ENCODE measurements at places on chromosomes 1 and 21. TPM values are rescaled to one million over a fixed set of nuclear protein-coding genes. Genes with fewer than 3 reads are reported as not detected.
A peak's percentile ranks its signal among the peaks of the same experiment; 100 is the strongest.

Gene ERICH3
- not detected for total RNA-seq

Gene TMOD4
- total RNA-seq = not detected

- no peak for DNase-seq
These were observed 265.1 kb upstream of the NEGR1 start for GRCh38 chr1:72547412-72547811.

DNA sequence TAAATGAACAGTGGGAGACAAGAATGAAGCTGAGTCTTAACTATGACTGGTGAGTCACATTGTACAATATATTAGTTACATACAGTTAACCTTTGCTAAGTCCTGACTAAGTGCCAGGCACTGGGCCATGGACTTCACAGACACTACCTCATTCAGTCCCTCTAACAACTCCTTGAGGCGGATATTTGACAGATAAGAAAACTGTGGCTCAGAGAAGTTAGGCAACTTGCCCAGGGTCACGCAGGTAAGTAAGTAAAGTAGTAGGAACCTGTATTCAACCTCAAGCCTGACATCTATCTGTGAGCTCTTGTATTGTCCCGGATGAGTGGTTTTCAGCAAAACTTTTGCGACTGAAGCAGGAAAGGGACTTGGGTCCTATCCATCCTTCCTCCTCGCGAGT, 62.1 kb downstream of the GNG12 start:
- peak; percentile 33 for DNase-seq

DNA sequence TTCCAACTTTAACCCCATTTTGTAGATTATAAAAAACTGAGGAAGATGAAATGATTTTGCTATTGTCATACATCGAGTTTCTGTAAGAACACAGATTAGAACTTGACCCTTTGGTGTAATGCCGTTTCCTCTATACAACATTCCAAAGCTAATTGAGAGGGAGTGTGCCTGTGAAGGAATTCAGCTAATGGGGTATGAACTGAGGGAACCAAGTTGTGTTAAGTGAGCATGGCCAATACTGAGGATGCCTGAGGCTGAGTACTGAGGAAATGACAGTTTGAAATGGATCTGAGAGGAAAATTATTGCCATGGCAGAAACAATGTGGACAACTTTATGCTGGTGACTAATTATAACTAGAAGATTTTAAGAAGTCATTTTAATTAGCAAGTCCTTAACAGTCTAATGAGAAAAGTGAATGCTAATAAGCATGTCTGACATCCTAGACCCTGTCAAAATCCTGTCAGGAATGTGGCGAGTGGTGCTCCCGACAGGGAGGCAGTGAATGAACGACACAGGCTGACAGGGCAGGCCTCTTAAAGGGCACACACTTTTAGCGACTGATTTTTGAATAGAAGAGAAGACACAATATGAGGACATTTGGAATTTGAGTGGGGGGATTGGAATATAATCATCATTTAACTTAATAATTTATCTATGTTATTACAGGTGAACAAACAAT, 262.5 kb downstream of the HLX start:
- DNase-seq = no peak

DNA sequence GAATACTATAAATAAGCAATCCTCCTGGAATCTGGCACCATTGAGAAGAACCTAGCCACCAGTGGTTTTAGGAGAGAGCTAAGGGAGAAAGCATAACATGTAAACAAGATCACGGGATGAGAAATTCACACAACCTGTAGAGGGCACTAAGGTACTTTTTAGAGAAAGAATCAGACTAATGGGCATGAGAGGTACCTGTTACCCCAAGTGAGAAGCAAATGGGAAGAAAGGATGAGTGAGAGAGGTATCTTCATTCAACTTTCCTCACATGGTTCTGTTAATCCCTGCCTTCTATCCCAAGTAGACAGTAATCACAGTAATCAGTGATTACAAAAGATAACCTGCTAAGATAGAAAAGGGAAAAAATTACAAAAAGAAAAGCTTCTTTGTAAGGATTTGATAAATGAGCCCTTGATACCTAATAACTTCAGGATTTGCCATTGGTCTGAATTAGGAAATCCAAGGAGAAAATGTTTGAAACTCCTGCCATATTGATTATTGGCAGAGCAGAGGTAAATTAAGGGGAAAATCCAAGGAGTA, 251.1 kb upstream of the ADGRL2 start:
- peak; percentile 74 for DNase-seq

DNA sequence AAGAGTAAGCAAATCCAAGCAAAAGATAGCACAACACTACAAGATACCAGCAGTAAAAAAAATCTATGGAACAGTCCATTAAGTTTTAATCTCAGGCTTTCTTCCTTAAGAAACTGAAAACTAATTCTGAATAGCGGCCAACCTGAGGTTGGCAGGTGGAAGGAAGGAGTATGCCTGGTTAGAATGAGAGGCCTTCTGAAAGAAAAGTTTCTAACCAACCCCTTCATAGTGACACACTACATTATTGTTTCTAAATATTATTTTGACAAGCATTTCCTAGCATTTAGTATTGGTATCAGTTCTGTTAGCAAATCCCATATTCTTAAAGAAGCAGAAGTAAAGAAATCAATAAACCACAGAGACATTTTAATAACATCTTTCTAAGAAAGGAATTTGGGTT, 205.7 kb upstream of the PTBP2 start:
- no peak for DNase-seq

All from HT-29 (cell line).